Activated CD8-positive, alpha-beta T cell treated with anti-CD3 and anti-CD28 coated beads for 36 hours (primary cell): ENCODE measurements at places on chromosomes 2 and 18. TPM values are rescaled to one million over a fixed set of nuclear protein-coding genes. Genes with fewer than 3 reads are reported as not detected.

DNA sequence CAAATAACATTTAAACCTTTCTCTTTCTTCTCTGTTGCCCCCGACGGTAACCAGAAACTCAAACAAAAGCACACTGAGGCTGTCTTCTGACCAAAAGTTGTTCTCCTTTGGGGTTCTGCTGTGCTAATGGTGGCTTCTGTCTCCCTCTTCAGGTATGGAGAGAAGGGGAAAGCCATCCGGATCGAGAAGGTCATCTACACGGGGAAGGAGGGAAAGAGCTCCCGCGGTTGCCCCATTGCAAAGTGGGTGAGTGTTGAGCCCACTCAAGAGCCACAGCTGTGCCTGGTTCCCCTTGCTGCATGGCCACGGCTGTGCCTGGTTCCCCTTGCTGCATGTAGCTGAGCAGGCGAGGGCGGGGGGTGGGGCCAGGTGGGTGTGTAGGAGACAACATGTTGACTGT is 67.4 kb downstream of the BOLA3 start:
- no peak overlapping the region for H3K27ac ChIP-seq
- no peak for DNase-seq
- H3K36me3 ChIP-seq = peaks cover 26% of the 10 kb centered on the region
- H3K4me3 ChIP-seq = no peak overlapping the region
- no peaks in the 10 kb centered on the region for H3K27me3 ChIP-seq

DNA sequence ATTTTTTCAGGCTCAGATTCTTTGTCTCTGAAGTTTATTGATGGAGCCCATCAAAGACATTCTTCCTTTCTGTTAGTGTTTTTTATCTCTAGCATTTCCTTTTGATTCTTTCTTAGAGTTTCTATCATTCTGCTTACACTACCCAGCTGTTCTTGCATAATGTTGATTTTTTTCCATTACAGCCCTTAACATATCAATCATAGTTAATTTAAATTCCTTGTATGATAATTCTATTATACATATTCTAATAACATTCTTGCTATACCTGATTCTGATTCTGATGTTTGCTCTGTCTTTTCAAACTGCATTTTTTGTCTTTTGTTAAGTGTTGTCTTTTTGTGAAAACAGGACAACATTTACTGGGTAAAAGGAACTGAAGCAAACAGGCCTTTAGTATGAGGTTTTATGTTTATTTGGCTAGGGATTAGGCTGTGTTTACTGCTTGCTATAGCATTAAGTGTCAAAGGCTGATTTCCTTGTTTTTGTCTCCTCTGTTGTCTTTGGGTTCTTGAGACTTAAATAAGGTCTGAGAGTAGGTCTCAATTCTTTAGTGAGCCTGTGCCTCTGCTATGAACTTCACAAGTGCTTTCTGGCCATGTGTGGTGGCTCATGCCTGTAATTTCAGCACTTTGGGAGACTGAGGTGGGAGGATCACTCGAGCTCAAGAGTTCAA is 8.0 kb upstream of the STAM2 start:
- no peak overlapping the region for H3K27ac ChIP-seq
- peaks cover 11% of the 10 kb centered on the region for H3K27me3 ChIP-seq
- no peak for DNase-seq
- H3K4me1 ChIP-seq = no peaks in the 10 kb centered on the region
- H3K4me3 ChIP-seq = no peak overlapping the region
- no peaks in the 10 kb centered on the region for H3K36me3 ChIP-seq

DNA sequence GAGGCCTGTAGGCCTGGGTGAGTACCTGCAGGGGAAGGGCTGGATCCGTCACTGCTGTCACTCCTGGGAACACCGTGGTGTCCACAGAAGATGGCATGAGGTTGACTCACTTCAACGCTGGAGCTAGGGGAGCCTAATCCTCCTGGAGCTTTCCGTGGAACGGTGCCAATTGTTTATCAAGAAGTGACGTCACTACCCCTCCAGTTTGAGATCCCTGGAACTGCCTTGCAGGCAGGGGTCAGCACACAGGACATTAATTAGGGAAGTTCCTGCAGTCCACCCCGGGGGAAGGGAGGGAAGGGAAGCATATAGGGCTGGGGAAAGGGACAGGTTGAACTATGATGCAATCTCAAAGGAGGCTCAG is 408.6 kb downstream of the GALR1 start:
- H3K4me1 ChIP-seq = no peaks in the 10 kb centered on the region
- no peaks in the 10 kb centered on the region for H3K36me3 ChIP-seq
- no peak overlapping the region for H3K4me3 ChIP-seq
- no peak overlapping the region for H3K27ac ChIP-seq

- DNase-seq = no peak
- no peak overlapping the region for H3K4me3 ChIP-seq
- no peaks in the 10 kb centered on the region for H3K27me3 ChIP-seq
- no peaks in the 10 kb centered on the region for H3K4me1 ChIP-seq
- H3K36me3 ChIP-seq = peaks cover 5% of the 10 kb centered on the region
These were observed 42.2 kb downstream of the METTL4 start for GRCh38 chr18:2529154-2529553.

Gene REG3G
- not detected for total RNA-seq

DNA sequence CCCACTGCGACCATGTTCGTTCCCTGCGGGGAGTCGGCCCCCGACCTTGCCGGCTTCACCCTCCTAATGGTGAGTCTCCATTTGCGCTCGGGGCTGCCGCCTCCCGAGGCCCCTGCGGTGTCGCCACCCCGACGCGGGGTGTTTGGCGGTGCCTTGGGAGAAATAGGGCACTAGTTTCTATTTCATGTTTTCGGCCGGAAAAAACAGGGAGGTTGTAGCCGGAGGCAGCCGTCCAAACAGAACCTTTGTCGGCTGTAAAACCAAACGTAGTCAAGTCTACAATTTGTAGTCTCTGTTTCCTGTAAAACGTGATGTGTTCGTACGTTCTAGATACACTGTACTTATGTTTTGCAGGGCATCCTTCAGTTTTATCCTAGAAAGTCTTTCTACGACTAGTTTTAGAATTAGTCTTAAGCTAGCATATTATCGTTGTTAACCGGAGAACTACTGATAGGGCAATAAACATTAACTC is 290 bp downstream of the PSMG2 start:
- H3K4me1 ChIP-seq = peaks cover 35% of the 10 kb centered on the region
- H3K27ac ChIP-seq = peak overlapping the region; percentile 99
- H3K4me3 ChIP-seq = peak overlapping the region; percentile 89
- no peak for DNase-seq

GRCh38 chr2:3216841-3217495 is 160.7 kb downstream of the EIPR1 start:
- H3K27ac ChIP-seq = no peak overlapping the region
- H3K4me1 ChIP-seq = peaks cover 38% of the 10 kb centered on the region
- peaks cover 27% of the 10 kb centered on the region for H3K36me3 ChIP-seq
- no peaks in the 10 kb centered on the region for H3K27me3 ChIP-seq
- H3K4me3 ChIP-seq = no peak overlapping the region
- no peak for DNase-seq

Gene RUFY4
- total RNA-seq = 0.88 TPM

Gene RESP18
- not detected for total RNA-seq

GRCh38 chr2:239876271-239876947 is 148.7 kb downstream of the NDUFA10 start:
- no peaks in the 10 kb centered on the region for H3K4me1 ChIP-seq
- no peak for DNase-seq
- no peaks in the 10 kb centered on the region for H3K36me3 ChIP-seq
- no peak overlapping the region for H3K27ac ChIP-seq

DNA sequence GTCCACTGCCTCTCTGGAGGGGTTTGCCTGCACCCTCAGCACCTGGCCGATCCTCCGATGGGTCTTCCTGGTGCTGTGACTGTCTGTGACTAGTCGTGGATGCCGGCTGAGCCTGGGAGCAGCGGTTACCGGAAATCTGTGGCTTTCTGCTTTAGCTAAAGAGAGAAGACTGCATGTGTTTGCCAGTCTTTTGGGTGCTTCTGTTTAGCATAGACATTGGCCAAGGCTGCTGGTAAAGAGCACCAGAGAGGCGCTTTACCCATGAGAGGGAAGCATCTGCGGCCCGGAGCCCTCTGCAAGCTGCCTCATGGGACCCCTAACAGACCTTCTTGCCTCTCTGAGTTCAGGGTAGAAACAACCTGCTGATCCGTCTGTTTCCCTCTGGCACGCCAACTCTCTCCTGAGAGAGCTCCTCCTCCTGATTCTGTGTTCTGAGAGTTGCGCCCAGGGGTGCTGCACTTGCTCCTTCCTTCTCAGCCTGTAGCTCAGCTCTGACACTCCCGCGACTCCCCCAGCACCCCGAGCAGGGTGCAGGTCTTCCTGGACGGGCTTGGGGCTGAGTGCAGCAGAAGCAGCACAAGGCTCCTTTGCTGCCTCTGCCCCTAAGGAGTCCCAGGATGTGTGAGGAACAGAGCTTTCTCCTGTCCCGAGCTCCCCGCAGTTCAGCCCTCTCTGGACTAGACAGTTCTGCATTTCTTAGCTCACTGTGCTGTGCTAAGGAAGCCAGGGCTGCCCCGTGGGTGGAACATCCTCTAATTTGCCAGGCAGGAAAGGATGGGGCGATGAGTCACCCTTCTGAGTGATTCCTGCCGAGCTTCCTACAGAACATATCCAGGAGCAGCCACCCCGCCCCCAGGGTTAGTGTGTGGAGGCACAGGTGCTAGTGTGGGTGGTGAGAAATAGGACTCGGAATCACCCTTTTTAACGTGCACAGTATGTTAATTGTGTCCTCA is 203.2 kb downstream of the SH3RF3 start:
- no peaks in the 10 kb centered on the region for H3K36me3 ChIP-seq
- no peaks in the 10 kb centered on the region for H3K27me3 ChIP-seq
- peaks cover 30% of the 10 kb centered on the region for H3K4me1 ChIP-seq
- peak; percentile 31 for DNase-seq
- no peak overlapping the region for H3K27ac ChIP-seq

GRCh38 chr2:233059547-233059796 is 670 bp upstream of the INPP5D start:
- H3K27ac ChIP-seq = peak overlapping the region; percentile 97
- H3K4me1 ChIP-seq = peaks cover 30% of the 10 kb centered on the region
- DNase-seq = no peak
- H3K27me3 ChIP-seq = no peaks in the 10 kb centered on the region
- H3K4me3 ChIP-seq = peak overlapping the region; percentile 89

Gene ADRA2B
- 0.29 TPM for total RNA-seq

Gene ANKRD29
- total RNA-seq = not detected

Gene KCNE4
- not detected for total RNA-seq

GRCh38 chr2:197298609-197299008 is 12.0 kb downstream of the ANKRD44 start:
- peaks cover 95% of the 10 kb centered on the region for H3K4me1 ChIP-seq
- H3K27ac ChIP-seq = peak overlapping the region; percentile 95
- DNase-seq = peak; percentile 52
- H3K4me3 ChIP-seq = peak overlapping the region; percentile 81

Gene FOXD4L1
- total RNA-seq = not detected

GRCh38 chr2:217270485-217271121 is 410.7 kb upstream of the TNP1 start:
- H3K4me1 ChIP-seq = no peaks in the 10 kb centered on the region
- H3K27ac ChIP-seq = no peak overlapping the region
- no peaks in the 10 kb centered on the region for H3K36me3 ChIP-seq
- no peak for DNase-seq
